ENCODE measurements at places on chromosomes 7 and 10.

- DNase-seq, result no peak
Measured at GRCh38 chr10:16809074-16809718, 8.0 kb downstream of the RSU1 start.

- no peak for DNase-seq
Measured at GRCh38 chr7:94933256-94933990, 26.0 kb downstream of the PPP1R9A start.

- no peak for DNase-seq
Measured at GRCh38 chr10:97849103-97849686, 448 bp upstream of the GOLGA7B start.

- no peak for DNase-seq
Measured at GRCh38 chr7:105578496-105578895, 2.8 kb downstream of the EFCAB10 start.

DNA sequence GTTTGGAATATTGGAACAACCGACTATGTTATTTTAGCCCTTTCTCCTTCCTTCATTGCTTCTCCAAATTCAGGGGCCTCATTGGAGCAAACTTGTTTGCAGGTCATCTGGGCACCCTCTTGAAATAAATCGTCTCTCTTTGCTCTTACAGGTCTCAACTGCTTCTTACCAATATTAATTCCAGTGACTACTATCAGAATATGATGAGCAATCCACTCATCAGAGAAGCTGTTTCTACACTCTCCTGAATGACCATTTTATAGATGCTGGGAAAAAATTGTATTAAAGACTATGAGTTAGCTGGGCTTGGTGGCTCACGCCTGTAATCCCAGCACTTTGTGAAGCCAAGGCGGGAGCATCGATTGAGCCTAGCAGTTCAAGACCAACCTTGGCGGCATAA lies 12.5 kb upstream of the HNRNPF start:
- DNase-seq, result no peak

- no peak for DNase-seq
Measured at GRCh38 chr7:34991938-34992840, 45.1 kb downstream of the DPY19L1 start.

GRCh38 chr7:91083855-91084644 lies 180.2 kb upstream of the FZD1 start:
- no peak for DNase-seq

DNA sequence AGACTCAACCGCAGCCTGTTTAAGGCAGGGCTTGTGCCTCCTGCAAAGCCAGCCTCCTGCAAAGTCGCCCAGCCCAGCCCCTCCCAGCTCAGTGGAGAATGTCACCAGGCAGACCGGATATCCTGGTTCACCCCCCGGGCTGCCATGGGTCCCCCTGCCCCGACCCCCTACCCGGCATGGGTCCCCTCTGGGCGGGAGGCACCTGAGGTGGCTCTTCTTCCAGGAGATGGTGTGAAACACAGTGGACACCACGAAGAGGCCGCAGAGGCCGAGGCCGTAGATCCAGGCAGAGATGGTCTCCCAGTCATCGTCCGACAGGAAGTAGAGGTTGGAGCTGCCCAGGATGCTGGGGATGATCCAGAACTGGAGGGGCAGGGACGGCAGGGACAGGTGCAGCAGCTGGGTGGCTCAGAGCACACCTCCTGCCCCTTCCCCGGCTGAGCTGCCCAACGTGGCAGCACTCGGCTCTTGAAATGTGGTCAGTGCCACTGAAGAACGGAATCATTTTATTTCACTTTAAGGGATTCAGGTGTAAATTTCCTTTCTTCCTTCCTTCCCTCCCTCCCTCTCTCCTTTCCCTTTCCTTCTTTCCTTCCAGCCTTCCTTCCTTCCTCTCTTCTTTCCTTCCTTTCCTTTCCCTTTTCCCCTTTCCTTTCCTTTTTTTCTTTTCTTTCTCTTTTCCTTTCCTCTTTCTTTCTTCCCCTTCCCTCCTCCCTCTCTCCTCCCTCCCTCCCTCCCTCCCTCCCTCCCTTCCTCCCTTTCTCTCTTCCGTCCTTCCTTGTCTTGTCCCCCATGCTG lies 36.7 kb upstream of the RADIL start:
- DNase-seq, result no peak

DNA sequence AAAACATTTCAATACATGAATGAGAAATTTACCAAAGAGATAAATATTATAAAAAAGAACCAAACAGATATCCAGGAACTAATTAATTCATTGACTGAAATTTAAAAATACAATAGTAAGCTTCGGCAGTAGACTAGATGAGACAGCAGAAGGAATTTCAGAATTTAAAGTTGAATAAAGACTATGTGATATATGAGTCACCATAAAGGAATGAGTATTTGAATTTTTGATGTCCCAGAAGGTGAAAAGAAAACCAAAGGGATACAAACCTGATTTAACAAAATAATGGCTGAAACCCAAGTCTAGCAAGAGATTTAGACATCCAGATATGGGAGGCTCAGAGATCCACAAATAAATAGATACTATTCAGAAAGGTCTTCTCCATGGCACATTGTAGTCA lies 623.9 kb upstream of the FOXK1 start:
- no peak for DNase-seq

GRCh38 chr10:132399117-132400035 lies 2.4 kb downstream of the PWWP2B start:
- no peak for DNase-seq

- DNase-seq, result no peak
Measured at GRCh38 chr7:20296901-20297300, 33.8 kb upstream of the ITGB8 start.

GRCh38 chr7:79647711-79648110 lies 194.2 kb upstream of the MAGI2 start:
- DNase-seq, result no peak

DNA sequence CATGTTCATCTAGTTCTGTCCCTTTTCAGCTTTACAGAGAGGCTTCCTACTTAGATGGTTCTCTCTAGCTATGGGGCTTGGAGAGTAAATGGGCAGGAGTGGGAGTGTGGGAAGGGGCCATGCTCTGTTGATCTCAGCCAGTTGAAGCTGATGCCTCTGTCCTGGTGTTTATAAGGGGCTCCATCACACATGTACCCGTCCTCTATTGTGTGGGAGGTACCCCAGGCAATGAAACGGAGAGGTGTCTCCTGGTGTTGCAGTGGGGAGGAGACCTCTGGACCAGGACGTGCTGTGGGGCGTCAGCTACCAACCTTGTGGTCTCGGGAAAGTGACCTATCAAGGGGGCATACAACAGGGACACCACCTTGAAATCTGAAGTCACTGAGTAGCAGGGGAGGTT lies 173.5 kb downstream of the CELF2 start:
- no peak for DNase-seq

- DNase-seq, result no peak
Measured at GRCh38 chr7:22675917-22676343, 51.1 kb upstream of the IL6 start.

DNA sequence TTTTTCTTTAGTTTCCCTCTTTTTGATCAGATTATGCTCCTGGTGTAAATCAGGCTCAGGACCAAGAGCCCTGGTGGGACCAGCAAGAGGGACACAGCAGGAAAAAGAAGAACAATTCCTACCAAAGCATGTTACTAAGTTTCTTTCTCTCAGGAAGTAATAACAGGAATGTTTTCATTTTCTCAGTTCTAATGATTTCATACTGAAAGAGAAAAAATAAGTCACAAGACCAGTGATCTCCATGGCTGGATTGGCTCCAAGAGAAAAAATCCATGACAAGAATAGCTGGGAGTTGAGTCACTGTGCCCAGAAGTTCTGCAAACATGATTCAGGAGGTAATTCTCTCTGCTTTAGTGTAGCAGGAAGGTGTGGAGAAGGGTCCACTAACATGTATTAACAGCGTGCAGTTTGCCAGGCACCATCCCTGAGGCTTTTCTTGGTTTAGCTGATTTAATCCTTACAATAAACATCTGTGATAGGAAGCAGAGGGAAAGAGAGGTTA lies 23.8 kb upstream of the IFIT2 start:
- no peak for DNase-seq

DNA sequence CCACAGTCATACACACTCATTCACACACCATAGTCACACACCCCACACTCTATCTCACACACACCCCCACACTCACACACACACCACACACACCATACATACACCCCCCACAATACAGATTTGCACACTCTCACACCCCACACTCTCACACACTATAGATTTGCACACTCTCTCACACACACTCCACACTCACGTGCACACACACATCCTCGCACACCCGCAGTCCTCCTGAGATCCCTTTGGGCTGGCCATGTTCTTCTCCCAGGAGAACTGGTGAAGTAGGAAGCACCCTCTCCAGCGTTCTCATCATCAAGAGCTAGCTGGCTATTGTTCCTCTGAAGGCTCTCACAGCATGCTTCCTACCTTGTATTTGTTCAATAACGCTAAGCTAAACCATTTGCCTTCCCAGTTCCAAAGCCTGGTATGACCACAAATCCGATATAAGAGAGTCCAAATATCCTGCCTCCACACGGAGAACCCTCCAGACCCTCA lies 86.2 kb downstream of the HECW1 start:
- no peak for DNase-seq

GRCh38 chr7:26759108-26759507 lies 105.3 kb downstream of the SKAP2 start:
- DNase-seq, result no peak

DNA sequence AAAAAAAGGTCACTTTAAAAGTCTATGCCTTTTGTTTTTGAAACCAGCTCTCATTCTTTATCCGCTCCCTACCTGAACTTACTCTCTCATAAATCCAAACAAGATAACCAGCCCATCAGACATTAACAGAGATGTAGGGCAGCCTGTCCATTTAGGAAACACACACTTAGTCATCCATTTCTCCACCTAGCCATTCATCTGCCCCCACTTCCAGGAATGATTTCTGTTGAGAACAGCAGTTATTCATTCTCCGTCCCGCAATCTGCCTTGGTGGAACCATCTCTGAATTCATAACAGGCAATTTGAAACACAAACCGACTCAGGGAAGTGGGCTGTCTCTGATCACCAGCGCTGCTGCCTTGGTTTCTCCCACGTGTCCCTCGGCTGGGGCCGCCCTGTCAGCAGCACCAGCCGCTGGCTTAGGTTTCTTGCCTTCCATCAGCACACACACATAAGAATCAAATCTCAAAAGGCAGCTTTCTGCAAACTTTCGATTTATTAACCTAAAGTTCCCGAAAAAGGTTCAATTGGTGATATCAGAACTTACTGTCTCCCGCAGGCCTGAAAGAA lies 528.2 kb upstream of the NRP1 start:
- no peak for DNase-seq

- no peak for DNase-seq
Measured at GRCh38 chr7:27128034-27128433, 2.5 kb downstream of the HOXA4 start.

DNA sequence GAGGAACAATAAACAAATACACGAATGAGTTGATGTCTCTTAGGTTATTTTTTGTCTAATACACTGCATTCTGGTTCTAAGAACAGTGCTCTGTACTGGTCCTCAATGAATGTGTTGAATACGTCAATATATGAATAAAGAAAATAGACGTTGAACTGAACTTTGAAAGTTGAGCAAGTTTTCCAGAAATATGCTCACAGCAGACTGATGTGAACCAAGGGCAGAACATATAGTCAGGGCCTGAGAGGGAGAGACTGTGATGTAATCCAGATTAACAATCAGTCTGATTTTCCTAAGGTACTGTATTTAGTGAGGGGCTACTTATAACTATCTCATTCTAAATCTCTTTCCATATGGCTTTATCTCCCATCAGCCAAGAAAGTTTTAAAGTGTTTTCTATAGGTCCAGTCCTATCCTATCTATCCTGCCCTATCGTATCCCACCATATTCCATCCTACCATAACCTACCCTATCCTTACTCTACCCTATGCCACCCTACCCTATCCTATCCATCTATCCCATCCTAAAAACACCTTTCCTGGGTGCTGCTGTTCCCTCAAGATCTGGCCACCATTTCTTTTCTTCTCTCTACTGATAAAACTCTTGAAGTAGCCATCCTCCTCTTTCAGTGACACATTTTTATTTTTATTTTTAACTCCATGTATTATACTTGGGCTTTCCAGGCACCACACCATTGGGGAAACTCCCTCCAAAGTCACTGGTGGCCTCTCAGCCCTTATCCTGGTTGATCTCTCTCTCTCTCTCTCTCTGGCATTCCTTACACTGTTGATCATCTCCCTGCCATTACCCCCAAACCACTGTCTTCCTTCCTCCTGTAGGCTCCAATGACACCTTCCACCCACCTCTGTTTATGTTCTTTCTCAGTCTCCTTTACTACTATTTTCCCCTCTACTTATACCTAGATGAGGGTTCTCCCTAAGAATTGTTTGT lies 212.3 kb upstream of the SLC26A5 start:
- no peak for DNase-seq

GRCh38 chr10:91724933-91725332 lies 73.3 kb upstream of the TNKS2 start:
- no peak for DNase-seq

- DNase-seq, result peak; percentile 10
Measured at GRCh38 chr10:48981310-48981907, 41.8 kb upstream of the LRRC18 start.

- DNase-seq, result no peak
Measured at GRCh38 chr10:63438506-63439498, 27.0 kb downstream of the JMJD1C start.

DNA sequence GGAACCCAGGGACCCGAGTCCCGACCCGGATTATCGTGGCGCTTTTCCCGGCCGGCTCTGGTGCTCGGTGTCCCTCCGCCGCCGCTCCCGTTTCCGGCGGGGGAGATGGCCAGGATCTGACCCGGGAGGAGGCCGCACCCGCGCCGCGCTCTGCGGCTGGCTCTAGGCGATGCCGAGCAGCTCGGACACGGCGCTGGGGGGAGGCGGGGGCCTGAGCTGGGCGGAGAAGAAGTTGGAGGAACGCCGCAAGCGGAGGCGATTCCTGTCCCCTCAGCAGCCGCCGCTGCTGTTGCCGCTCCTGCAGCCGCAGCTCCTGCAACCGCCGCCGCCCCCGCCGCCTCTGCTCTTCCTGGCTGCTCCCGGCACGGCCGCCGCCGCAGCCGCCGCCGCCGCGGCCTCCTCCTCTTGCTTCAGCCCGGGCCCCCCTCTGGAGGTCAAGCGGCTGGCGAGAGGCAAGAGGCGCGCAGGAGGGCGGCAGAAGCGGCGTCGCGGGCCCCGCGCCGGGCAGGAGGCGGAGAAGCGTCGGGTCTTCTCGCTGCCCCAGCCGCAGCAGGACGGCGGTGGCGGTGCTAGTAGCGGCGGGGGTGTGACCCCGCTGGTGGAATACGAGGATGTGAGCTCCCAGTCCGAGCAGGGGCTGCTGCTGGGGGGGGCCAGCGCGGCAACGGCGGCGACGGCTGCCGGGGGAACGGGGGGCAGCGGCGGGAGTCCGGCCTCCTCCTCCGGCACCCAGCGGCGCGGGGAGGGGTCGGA lies 593 bp downstream of the CDK13 start:
- DNase-seq, result no peak

- DNase-seq, result peak; percentile 89
Measured at GRCh38 chr7:99473315-99473596, 566 bp downstream of the ZNF789 start.
